ENCODE measurements at places on chromosomes 6 and 20.

- DNase-seq: no peak
Measured at GRCh38 chr20:8803065-8803464, 265.8 kb upstream of the PLCB4 start.

DNA sequence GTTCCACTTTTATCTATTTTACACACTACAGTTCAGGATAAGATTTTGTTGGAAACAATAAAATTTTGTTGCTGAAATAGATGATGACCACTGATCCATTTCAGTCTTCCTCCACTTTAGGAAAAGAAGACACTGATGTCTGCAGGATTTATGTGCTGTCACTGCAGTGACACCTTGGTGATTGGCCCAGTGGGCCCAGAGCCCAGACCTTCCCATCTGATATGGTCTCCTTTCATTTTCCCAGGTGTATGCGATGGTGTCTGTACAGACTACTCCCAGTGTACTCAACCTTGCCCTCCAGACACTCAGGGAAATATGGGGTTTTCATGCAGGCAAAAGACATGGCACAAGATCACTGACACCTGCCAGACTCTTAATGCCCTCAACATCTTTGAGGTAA, 19.6 kb upstream of the ADGRF4 start:
- no peak for DNase-seq

- DNase-seq: peak; percentile 50
Measured at GRCh38 chr20:53642196-53643030, 48.8 kb upstream of the ZNF217 start.

DNA sequence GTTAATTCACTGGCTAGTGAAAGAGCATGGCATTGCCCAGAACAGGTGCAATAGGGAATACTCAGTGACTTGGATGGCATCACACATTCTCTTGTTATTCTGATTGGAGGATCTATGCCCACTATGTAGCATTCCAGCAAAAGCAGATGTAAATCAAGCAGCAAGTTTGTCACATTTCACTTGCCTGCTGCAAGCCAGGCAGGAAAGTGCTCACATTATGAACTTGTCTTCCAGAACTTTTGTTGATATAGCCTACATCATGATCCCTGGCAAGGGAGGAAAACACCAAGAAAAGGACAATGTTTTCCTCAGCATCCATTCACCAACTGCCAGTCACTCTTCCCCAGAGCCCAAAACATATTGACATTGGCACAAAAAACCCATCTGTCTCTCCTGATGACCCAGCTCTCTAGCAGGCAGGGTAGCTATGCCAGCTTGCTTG, 77.8 kb downstream of the ARHGAP18 start:
- DNase-seq: no peak

DNA sequence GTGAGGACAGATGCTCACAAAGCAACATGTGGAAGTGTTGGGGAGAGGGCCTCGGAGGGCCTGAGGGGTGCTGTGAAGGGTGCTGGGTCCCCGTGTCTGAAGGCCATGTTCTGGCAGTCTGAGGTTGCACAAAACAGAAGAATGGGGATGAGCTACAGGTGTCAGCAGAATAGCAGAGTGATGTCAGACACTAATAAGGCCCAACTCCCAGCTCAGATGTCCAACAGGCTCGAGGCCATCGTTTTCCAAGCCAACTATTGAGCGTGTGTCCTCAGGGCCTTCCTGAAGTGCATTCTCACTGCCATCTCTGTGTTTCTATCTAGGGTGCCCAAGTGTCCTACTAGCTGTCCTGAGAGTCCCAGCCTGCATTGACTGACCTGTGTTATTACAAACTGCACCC, 7.9 kb downstream of the BFSP1 start:
- no peak for DNase-seq

GRCh38 chr20:11844691-11845090, 73.0 kb upstream of the BTBD3 start:
- DNase-seq: no peak

GRCh38 chr6:44735630-44735963, 348.1 kb downstream of the CDC5L start:
- DNase-seq: no peak

- no peak for DNase-seq
Measured at GRCh38 chr6:90066697-90067096, 172.4 kb downstream of the GJA10 start.

GRCh38 chr20:19497064-19497463, 261.0 kb upstream of the RIN2 start:
- DNase-seq: no peak

- no peak for DNase-seq
Measured at GRCh38 chr6:166257911-166258318, 50.3 kb downstream of the PRR18 start.

DNA sequence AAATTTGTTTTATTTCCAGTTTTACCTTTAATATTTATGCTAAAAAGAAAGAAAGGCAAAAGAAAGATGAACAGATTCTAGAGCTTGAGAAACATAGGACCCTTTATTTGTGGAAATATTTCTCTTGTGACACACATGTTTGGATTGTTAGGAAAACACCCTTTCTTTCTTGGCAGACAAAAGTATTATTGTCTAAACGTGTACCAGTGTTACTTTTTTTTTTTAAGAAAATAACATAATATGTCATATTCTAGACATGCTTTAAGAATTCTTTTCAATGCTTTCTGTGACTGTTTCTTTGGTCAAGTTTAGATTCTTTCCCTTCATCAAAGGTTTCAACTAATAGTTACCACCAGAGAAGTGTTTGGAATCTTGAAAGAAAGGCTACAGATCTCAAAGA, 183.4 kb upstream of the CNR1 start:
- no peak for DNase-seq

GRCh38 chr6:53456809-53457208, 88.1 kb downstream of the GCLC start:
- no peak for DNase-seq

DNA sequence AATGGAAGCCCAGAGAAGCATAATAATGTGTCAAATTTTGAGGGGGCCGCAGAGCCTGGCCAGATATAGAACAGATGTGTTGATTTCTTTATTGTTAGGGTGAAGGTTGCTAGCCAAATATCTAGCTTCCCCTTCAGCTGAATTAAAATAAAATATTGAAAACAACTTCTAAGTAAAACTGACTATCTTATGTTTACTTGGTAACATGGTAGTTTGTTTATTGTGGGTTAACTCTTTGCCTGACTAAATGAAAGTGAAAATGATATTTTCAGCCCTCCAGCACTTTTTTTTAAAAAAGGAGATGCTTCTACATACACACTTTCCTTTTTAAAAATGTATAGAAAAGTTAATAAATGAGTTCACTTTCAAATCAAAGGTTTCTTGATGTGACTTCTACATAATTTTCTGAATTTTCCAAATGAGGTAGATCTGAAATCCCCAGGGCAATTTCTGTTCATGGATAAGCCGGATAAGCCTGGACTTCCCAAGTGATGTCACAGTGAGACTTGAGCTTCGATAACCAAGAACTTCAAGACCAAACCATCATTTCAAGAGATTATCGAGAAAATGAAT, 172.1 kb upstream of the OLIG3 start:
- no peak for DNase-seq

DNA sequence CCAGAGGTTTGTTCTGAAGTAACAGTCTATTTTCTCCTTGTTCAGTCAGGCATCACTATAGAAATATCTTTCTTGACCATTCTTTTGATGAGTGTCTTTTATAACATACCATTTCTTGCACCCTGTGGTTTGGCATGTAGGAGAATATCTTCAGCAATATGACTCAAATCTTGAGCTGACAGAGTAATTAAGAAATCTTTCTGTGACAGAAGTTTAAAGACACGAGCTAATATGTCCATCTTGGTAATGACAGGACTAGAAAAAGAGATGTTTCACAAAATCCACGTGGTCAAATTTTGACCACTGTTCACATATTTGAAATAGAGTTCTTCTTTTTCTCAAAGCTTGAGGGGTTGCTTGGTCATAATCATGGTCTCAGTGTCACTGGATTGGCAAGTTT, 149.9 kb downstream of the MYB start:
- no peak for DNase-seq

DNA sequence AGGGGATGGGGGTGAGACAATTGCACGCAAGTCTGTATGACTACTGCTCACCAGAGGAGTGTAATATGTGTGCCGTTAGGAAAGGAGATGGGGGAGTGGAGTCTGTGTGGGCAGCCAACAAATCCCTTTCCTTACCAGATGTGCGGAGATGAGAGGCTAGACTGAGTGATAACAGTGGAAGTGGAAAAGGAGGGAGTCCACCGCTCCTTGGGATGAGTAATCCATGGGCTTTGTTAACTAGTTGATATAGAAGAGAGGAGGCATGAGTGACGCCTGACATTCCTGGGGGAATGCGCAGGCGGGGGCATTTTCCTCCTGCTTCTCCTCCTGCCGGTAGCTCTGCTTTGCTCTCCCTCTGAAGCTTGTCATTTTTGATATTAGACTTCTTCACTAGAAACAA, 13.5 kb upstream of the SMIM26 start:
- no peak for DNase-seq

GRCh38 chr6:53130569-53131290, 17.9 kb downstream of the GCM1 start:
- no peak for DNase-seq

DNA sequence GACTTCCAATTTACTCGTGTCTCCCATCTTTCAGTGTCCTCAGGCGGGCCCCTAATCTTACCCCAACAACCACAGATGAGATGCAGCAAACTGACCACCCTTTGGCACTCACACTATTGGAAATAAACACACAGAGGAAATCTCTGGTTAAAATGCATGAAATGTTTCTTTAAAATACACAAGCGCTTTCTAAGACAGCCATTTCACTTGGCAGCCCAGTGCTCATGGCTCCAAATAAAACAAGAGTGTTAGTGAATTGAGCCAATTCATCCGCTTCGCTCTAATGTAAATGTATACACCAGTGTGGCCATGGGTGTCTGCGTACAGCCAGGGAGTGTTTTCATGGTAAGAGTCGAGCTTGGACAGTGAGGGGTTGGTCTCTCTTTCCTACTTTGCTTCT, 282.9 kb downstream of the CLIC5 start:
- no peak for DNase-seq

- DNase-seq: no peak
Measured at GRCh38 chr6:78851156-78851555, 16.2 kb upstream of the IRAK1BP1 start.

DNA sequence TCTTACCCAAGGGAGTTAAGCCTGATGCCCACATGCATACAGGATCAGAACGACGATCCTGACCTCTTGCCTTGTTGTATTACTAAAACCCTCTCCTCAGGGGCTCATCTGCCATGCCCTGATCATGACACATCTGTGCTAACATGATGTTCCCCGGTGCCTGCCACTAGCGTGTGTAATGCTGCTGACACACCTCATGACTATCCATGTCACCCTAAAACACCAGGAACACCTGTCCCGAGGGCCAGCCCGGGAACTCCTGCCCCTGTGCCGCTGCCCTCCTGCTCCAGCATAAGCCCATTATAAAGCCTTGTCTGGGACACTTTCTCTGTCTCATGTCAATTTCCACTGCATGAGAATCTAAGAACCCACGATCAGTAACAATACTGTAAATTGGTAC, 7.6 kb downstream of the SERPINB6 start:
- DNase-seq: no peak

- no peak for DNase-seq
Measured at GRCh38 chr20:36988494-36988966, 37.0 kb upstream of the SAMHD1 start.

- no peak for DNase-seq
Measured at GRCh38 chr6:32815996-32816395, 806 bp downstream of the HLA-DOB start.

DNA sequence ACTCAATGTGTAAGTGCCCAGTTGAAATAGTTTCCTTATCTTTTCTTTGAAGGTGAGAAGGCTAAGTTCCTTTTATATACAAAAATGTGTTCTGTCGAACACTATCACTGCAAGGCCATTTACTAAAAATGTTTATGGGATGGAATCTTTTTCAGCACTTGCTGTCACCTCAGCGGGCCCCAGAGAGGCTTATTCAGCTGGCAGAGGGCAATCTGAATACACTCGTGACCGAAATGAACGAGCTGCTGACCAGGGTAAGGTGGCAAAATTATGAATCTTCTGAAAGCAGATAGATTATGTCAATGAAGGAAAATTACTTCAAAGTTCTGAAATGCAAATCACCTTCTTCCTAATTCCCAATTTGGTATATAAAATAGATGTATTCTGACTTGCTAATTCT, 340.2 kb downstream of the ARHGAP18 start:
- DNase-seq: no peak

- no peak for DNase-seq
Measured at GRCh38 chr20:58133020-58133808, 95.2 kb downstream of the ANKRD60 start.
